CD4-positive, alpha-beta T cell treated with Interleukin-2 at 100 ng/mL for 4 hours (primary cell): ENCODE measurements at places on chromosomes 3 and 15.

DNA sequence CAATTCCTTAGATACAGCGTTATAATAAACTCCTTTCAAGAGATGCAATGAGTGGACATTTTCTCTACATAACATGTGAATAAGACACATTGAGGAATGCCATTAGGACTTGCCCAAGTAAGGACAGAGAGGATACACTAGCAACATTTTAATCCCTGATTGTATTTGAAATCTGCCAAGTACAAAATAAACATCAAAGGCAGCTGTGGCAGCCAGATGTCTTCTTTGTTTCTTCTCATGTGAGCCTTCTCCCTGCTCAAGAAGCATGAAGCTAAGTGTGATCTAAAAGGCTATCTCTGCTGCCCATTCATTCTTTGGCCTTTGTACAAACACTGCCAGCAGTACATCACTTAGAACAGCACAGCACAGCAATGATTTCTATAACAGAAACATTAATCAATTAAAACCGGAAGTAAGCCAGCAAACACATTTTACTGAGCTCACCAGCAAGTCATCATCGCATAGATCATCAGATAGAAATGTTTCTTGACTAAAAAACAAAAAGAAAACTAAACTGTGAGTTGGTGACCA, 364.0 kb downstream of the CNTN6 start:
- no peak for DNase-seq

- DNase-seq = no peak
These were observed 109.8 kb upstream of the C3orf80 start for GRCh38 chr3:160115387-160115786.

DNA sequence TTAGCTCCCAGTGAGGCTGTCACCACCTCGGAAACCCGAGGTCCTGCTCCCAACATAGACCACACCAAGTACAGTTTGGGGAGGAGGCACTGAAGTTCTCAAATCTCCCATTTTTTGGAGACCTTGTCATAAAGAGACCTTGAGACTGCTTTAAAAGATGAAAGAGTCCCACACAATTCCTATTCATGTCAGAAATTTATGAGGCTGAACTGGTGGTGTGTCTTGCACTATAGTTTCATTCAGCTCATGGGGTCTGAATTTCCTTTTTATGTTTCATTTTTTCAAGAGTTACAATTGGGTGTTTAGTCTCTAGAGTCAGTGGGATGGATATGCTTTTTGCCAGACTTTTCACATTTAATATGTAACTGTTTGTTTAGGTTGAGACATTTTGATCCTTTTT, 318.1 kb upstream of the LRRFIP2 start:
- DNase-seq = no peak

DNA sequence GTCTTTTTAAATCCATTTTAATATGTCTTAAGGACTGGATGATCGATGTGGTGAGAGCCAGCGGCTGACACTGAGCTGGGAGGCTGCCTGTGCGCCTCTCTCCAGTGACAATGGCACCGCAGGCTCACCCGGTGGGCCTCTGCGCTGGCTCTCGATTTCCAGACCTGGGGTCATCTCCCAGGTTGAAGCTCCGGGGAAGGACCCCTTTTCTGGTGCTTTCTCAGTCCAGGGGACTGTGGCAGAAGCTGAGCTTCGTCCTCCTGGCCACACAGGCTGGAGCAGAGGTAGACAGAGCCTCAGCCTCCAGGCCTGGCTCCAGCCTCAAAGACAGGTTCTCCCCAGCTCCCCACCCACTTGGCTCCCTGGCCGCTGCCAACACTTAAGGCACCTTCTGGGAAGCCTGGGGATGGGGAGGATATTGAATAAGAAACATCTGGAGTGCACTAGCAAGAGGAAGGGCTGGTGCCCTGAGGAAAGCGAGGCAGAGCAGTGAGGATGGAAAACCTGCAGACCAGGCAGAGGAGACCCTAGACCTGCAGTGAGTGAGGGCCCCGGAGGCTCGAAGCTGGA, 154.2 kb upstream of the SMAD3 start:
- DNase-seq = no peak

DNA sequence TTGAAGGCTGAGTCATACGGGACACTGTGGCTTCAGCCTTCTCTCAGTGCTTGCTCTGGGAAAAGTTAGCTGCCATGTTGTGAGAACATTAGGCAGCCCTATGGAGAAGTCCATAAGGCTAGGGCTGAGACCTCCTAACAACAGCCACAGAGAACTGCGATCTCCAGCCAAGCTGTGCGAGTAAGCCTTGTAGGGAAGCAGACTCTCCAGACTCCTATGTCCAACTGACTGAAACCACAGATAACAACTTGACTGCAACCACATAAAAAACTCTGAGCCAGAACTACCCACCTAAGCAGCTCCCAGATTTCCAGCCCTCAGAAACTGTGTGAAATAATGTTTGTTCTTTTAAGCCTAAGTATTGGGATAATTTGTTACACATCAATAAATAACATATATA, 40.7 kb downstream of the DENND6A start:
- DNase-seq = no peak

GRCh38 chr15:42157981-42158765, 1.7 kb upstream of the PLA2G4F start:
- no peak for DNase-seq

- DNase-seq = no peak
These were observed 33.4 kb downstream of the POC1A start for GRCh38 chr3:52120556-52121463.
